ENCODE measurements at places on chromosomes 5 and 9.

DNA sequence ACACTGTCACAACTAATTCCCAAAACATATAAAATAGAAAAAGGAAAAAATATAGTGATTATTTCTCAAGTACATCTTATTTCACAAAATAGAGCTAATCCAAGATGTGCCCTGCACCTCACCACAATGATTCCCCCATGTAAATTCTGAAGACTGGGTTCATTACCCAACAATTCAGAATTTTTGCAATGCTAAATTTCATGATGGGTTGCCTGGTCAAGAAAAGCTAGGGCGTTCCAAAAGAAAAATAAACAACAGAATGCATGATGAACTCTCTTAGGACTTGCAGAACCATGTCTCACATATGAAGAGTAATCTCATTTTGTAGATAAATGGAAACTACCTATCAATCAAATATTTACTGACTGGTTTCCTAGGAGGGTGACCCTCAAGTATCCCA is 259.6 kb upstream of the NFIL3 start:
- DNase-seq, result no peak

- DNase-seq, result no peak
These were observed 106.0 kb downstream of the PRKACG start for GRCh38 chr9:68907910-68908309.

DNA sequence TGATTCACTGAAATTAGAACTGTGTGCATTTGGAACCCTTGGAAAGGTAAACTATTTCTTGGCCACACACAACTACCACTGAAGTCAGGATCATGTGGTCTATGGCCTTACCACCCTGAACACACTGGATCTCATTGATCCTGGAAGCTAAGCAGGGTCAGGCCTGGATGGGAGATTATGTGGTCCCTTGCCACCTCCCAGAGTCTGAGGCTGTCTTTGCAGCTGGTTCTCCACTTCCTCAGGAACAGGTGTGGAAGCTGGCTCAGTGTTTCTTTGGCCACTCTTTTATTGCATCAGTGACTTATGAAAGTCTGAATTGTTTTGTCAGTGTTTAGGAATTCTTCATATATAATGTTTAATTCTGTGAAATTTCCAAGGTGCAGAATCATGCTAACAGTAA is 89.2 kb downstream of the TEK start:
- no peak for DNase-seq

DNA sequence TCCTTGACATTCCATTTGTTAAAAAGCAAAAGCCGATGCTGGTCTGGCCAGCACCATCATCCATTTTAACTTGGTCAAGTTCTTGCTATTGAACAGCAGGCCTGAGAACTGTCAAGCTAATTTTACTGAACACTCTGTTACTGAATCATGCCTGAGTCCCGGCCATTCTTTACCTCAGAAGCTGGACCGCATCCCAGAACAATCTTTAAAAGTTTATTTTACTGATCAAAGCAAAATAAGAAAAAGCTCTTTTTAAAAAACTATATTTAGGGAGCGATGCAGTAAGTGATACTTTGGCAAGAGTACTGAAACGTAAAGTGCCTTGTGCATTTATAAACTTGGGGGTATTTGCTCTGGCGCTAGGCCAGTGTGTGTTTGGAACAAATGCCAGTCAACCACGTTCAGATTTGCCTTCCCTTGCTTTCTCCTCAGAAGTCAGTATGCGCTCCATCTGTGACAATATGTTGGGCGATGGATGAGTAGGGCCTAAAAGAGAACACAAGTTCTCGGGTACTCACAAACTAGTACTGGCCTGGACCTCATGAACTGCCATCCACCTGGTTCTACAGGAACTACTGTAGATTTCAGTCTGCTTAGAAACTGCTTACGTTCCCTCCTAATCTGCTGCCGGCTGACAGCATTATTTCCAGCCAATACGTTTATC is 161.9 kb downstream of the MAPKAP1 start:
- no peak for DNase-seq

DNA sequence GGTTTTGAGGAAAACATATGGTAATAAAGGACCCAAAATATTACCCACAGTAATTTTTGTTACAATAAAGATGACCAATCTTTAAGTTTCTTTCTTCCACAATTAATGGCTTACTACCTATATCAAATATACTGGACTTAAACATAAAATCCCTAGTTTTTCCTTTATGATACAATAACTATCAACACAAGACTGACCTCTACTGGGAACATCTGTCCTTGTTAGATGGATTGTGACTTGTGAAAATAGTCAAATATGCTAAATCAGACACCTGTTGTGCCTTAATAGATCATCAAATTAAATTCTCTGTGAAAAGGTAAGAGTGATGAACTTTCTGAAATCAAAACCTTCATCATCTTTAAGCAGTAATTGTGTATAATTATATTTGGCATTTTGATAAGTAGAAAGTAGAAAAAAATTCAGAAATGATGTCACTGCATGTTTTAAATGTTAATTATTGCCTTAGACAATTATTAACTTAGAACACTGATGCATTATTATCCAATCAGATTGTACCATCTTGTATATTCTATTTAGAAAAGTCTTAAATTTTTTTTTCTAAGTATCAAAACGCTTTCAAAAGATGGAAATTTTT is 113.6 kb downstream of the DEPDC1B start:
- DNase-seq, result no peak

DNA sequence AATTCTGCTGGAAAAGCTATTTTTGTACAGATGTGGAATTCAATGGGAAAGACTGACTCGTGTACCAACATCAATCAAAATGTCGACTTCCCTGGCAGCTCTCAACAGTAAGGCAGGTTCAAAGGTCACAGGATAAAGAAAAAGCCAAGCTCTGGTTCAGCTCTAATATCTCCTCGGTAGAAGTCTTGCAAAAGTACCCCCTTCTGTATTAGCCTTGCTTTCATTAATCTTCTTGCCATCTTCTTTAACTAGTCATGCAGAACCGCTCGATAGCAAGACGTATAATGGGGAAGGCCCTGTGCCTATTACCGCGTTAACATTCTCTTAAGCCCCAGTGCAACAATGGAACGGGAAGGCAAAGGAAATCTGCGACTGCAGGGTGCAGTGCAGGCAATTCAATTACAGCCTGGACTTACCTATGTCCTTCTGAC is 201.2 kb downstream of the GAPVD1 start:
- no peak for DNase-seq

GRCh38 chr5:131981516-131981915 is 29.9 kb downstream of the ACSL6 start:
- no peak for DNase-seq

GRCh38 chr5:173196133-173196952 is 38.7 kb downstream of the NKX2-5 start:
- no peak for DNase-seq

DNA sequence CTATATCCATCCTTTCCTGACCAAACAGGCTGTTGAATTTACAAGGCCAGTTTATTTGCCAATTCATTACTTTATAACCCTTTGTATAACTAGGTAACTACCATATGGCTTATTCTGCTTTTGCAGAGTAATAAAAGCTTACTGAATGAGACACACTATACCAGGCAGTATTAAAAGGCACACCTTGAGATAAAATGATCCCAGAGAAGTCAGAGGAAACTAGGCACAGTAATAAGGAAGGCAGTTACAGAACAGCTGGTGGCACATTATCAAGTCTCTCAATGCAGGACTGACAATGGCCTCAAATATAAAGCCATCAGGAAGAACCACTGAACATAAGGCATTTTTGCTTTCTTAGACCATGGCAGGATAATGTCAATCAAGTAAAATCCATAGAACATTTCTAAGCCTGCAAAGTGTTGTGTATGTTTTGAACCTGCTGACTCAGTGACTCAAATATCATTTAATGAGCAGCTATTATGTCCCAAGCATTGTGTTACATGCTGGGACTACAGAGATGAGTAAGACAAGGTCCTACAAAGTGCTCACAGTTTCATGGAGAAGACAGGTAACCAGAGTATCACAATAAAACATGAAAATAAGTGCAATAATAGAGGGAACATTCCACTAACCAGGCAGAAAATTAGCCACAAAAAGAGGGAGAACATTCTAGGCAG is 52.5 kb downstream of the OXCT1 start:
- no peak for DNase-seq

DNA sequence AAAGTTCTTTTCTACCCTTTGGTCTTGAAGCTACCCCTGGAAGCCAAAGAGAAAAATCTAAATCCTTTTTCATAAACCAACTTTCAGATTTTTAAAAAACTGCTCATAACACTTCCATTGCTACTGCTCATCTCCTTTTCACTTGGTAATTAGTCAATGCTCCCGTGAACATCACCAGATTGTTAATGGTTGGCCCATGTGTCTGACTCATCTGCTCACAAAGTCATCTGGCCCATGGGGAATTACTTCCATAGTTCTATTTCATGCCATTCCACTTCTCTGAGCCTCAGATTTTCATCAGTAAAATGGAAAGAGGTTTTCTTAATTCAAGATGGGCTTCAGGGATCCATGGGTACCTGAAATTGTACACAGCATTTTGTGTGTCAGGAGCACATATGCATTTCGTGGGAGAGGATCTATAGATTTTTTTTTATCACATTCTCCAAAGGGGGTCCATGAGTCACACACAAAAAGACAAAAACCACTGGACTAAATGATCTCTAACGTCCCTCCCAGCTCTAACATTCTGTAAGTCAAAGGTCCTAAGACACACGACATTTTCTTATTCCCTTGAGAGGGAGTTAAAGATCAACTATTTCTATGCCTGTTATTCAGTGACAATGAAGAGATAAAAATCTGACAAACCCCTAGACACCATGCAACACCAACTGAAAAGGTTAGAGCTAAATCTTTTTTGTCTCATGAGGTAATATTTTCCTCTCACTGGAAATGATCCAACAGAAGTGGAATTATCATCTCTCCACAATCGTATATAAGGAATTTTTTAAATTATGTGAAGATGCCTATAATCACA is 75.4 kb downstream of the TEX10 start:
- DNase-seq, result no peak

All from GOT3 (cell line).